ENCODE measurements at places on chromosomes 1 and 21. TPM values are rescaled to one million over a fixed set of nuclear protein-coding genes. Genes with fewer than 3 reads are reported as not detected.

The GPR52 gene
- 1.9 TPM for total RNA-seq

DNA sequence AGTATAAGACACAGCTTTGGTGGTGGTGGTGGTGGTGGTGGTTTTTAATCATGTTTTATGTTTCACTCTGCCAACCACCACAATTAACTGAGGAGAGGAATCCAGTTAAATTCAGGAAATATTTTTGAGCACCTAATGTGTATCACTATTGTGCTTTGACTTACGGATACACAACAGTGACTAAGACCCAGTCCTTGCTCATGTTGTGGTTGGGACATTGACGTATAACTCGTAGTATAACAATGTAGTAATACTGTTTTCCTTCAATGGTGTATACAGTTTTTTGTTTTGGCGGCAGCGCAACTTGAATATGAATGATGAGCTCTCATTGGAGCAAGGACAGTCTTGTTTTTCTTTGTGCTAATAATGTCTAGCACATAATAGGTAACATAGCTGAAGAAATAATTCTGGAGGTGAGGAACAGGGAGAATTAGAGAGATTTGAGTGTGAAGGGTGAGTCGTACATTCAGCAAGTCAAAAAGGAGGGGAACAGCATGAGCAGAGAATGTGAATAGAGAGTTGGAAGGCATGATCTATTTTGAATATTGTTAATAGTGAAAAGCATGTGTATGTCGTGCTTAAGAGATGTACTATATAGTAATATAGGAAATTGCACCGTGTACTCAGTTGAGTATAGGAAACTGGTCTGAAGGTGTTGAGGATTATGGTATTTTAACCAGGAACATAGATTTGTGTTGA, 5.5 kb downstream of the CACYBP start:
- no peak for DNase-seq
- H3K36me3 ChIP-seq, result peaks cover 48% of the 10 kb centered on the region
- no peak overlapping the region for H3K4me3 ChIP-seq

GRCh38 chr1:89098857-89099256, 27.1 kb downstream of the GBP2 start:
- no peaks in the 10 kb centered on the region for H3K27me3 ChIP-seq
- H3K27ac ChIP-seq, result no peak overlapping the region
- H3K36me3 ChIP-seq, result no peaks in the 10 kb centered on the region
- DNase-seq, result no peak

DNA sequence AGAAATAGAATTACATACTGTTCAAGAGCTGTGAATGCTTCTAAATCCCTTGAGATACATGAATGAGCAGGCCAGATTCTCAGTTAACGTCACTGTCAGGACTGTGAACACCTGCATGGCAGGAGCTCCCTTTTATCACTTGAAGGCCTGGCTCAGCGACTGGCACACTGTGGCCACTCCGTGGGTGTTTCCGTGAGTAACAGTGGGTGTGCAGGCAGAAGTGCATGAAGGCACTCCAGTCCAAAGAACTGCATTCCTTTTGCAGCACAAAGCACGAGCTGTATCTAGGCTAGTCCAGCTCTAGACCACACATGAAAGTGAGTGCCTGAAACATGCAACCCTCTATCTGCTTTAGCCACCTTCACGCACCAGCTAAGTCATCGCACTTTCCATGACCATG, 9.6 kb upstream of the SIM2 start:
- peaks cover 84% of the 10 kb centered on the region for H3K27me3 ChIP-seq
- H3K27ac ChIP-seq, result no peak overlapping the region
- no peaks in the 10 kb centered on the region for H3K36me3 ChIP-seq
- no peak overlapping the region for H3K4me3 ChIP-seq
- no peak for DNase-seq

The ZNF362 gene
- 31.8 TPM for total RNA-seq

GRCh38 chr1:192805832-192806323, 3.0 kb upstream of the RGS2 start:
- H3K36me3 ChIP-seq, result peaks cover under 1% of the 10 kb centered on the region
- no peaks in the 10 kb centered on the region for H3K27me3 ChIP-seq
- H3K27ac ChIP-seq, result no peak overlapping the region
- DNase-seq, result no peak

Data from upper lobe of right lung (tissue), 1 donor.